Activated CD4-positive, alpha-beta T cell treated with anti-CD3 and anti-CD28 coated beads, Interleukin-2, amount 50 U/mL, for 1 hour (primary cell): ENCODE measurements at places on chromosomes 1 and 21.

GRCh38 chr21:37383086-37383485 lies 16.5 kb downstream of the DYRK1A start:
- no peak for DNase-seq

DNA sequence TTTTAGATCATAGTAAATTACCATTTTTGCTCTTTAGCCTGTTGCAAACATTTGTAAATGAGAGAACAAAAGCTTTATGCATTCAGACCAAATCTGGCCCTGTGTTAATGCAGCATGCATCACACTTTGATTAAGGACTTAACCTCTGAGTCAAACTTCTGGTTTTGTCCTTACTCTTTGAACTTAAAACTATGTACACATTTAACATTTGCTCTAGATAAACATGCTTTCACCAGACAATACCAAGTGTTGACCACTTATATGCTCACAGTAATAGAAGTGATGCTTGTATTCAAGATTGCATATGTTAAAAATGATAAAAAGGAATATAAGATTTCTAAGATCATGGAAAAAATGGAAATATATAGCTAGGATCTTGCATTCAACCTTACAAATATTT lies 1095.3 kb downstream of the ADGRL2 start:
- no peak for DNase-seq

DNA sequence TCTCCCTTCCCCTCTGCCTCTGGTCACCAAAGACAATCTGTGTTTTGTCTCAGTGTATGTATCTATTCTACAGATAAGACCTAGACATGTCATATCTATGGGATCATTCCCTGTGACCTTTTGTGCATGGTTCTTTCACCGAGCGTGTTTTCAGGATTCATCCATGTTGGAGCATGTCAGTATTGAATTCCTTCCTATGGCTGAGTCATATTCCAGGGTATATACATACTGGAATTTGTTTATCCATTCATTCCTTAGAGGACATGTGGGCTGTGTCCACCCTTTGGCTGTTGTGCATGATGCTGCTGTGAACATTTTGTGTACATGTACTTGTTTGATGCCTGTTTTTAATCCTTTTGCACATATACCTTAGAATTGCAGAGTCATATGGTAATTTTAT lies 69.9 kb downstream of the NFASC start:
- DNase-seq, result no peak

GRCh38 chr1:15007842-15008241 lies 145.7 kb upstream of the TMEM51 start:
- no peak for DNase-seq

DNA sequence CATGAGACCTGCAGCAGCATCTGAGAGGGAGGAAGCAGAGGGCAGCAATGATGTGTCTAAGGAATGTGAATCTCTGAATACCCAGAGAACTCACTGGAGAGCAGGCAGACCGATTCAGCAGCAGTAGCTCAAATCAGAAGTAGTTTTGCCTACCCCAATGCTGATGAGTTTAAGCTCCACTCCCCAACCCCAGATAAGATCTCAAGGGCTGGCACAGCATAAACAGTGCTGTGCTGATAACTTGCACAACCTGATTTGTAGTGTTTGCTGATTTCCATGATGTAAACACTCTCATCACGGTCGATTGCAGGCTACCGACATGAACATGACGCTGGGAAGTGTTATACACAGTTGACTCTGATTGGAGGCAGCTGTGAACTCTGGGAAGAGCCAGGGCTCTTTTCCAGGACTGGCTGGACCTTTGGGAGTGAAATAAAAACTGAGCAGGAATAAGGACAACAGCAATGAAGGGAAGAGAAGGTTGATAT lies 11.2 kb upstream of the HMGCS2 start:
- DNase-seq, result no peak

DNA sequence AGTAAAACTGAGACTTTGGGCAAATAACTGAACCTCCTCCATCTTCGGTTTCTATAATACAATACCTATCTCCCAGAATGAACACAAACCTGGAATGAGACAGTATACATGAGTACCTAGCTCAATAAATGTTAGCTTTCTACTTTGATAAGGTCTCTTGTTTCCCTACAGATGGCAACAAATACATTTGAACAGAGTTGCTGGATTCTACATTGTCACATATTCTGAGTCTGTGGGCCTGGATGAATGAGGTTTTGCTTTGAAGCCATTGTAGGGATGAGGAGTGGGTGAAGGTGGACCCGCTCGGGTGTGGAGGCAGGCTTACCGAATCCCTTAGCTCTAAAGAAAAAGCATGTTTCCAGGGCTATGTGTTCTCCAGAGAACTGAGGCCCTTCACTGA lies 13.9 kb upstream of the FYB2 start:
- DNase-seq, result no peak

DNA sequence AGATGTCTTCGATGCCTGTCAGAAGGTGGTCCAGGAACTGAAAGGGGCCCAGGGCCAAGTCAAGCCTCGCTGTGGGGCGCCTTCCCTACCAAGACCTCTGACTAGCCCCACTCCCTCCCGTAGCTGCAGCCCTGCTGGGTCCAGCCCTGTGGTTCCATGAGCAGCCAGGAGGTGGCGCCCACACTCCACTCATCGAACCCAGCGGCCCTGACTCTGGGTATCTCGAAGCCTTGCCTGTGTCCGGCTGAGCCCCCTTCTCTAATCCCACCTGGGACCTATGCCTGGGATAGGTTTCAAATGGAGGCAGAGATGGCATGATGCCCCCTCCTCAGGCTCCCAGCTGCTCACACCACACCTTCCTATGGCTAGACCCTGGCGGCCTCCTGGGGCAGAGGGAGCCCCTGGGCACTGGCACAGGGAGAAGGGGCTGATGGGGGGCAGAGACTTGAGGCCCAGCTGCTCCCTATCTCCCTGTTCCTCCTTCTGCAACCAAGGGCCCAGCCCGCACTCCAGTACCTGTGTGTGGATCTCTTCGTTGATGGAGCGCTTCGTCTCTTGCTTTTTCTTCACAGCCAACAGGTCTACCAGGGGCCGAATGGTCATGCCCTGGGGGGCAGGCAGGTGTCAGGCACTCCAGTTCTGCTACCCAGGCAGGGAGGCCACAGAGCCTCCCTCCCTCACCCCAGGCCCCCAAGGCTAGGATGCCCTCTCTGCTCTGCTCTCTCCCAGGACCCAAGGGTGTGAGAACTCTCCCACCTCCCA lies 52.0 kb downstream of the SLC9A1 start:
- DNase-seq, result peak; percentile 83

- no peak for DNase-seq
Measured at GRCh38 chr21:42547001-42547905, 33.6 kb downstream of the SLC37A1 start.

GRCh38 chr1:181159451-181160140 lies 71.1 kb downstream of the IER5 start:
- peak; percentile 40 for DNase-seq

- no peak for DNase-seq
Measured at GRCh38 chr21:42621819-42622177, 31.6 kb upstream of the PDE9A start.

- DNase-seq, result no peak
Measured at GRCh38 chr21:16942703-16943102, 570.1 kb upstream of the CXADR start.

GRCh38 chr21:42454786-42455185 lies 41.2 kb downstream of the RSPH1 start:
- DNase-seq, result no peak

- no peak for DNase-seq
Measured at GRCh38 chr1:99496067-99496466, 149.8 kb upstream of the PALMD start.

DNA sequence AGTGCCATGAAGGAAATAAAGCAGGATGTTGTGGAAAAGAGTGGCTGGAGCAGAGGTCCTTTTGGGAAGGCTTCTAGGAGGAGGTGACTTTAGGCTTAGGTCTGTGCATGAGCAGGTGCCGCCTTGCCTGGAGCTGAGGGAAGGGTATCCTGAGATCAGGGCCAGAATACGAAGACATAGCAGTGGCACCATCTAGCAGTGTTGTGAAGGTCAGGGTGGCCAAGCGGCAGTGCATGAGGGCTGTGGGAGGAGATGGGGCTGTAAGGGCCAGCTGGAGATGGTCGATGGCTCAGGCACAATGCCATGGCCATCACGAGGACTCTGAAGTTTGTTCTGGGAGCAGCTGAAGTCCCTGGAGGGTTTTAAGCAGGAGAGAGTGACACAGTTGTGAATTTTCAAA lies 219.5 kb downstream of the PTPRU start:
- no peak for DNase-seq

GRCh38 chr1:9476790-9477463 lies 62.3 kb upstream of the SLC25A33 start:
- no peak for DNase-seq

- DNase-seq, result no peak
Measured at GRCh38 chr1:155968670-155969069, 9.7 kb downstream of the ARHGEF2 start.

GRCh38 chr21:35139382-35139715 lies 90.2 kb upstream of the RUNX1 start:
- DNase-seq, result no peak

- DNase-seq, result no peak
Measured at GRCh38 chr1:27267153-27267552, 32.7 kb downstream of the WDTC1 start.

- DNase-seq, result no peak
Measured at GRCh38 chr1:12338017-12338416, 108.2 kb downstream of the VPS13D start.

DNA sequence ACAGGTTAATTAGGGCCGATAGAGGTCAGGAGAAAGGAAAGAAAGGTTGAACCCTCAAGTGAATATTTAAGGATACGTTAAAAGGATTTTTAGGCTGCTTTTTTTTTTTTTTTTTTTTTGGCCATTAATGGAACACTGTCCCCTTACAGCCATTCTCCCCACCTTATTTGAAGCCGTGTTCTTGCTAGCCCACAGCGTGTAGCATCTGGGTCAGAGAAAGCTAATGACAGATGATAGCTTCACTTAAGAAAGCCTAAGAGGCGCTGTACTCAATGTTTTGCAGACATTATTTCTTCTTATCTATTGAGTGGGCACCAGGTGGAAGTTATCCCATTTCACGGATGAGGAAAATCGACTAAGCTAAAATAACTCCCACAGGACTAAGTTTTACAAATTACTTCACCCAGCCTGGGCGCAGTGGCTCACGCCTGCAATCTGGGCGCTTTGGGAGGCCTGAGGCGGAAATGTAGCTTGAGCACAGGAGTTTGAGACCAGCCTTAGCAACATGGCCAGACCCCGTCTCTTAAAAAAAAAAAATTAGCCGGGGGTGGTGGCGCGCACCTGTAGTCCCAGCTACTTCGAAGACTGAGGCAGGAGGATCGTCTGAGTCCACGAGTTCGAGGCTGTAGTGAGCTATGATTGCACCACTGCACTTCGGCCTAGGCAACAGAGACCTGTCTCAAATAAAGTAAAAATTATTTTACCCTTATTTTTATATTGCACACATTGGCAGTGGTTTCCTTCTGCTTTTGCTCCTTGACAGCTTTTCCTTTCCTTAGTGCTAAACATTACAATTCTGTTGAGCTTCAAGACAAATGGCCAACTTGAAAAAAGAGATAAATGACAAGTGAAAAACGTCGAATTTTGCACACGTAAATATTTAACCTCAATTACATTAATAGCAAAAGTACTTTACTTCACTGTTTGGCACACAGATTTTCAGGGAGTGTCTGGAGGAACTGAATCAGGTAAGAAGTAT lies 1.1 kb upstream of the PHTF1 start:
- DNase-seq, result no peak

GRCh38 chr1:228937351-228937750 lies 202.1 kb downstream of the RHOU start:
- no peak for DNase-seq

GRCh38 chr21:40569357-40569756 lies 277.6 kb downstream of the DSCAM start:
- no peak for DNase-seq

- DNase-seq, result no peak
Measured at GRCh38 chr1:33429332-33429731, 1.6 kb downstream of the PHC2 start.

DNA sequence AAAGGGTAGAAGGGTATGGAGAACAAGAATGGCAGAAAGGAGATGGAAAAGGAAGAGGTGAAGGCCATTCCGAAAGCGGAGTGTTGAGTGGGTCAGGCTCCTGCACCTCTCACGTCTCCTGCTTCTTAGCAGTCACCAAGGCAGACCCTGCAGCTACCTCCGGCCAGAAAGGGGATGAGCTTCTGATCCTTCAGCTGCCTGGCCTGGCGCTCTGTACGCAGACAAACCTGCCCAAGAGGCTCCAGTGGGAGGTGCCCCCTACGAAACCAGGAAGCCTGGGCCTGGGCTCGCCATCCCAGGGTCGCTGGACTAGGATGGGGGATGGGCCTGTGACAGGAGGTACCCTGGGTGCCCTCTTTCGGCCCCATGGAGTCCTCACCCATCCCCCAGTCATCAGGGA lies 3.0 kb downstream of the GPR61 start:
- DNase-seq, result no peak

DNA sequence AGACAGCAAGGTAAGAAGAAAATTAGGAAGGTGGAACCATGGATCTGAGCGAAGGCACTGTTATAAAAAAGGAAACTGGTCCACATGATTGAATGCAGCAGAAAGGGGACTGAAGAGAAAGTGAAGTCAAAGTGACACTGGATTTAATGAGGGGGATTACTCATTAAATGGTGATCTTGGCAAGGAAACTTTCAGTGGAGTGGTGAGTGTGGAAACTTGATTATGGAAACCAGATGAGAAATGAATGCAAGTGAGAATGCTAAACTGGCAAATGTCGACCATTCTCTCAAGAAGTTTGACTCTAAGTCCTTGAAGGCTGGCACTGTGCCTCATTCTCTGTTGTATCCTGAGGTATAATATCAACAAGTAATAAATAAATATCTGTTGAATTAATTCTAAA lies 23.3 kb downstream of the COLGALT2 start:
- DNase-seq, result no peak

DNA sequence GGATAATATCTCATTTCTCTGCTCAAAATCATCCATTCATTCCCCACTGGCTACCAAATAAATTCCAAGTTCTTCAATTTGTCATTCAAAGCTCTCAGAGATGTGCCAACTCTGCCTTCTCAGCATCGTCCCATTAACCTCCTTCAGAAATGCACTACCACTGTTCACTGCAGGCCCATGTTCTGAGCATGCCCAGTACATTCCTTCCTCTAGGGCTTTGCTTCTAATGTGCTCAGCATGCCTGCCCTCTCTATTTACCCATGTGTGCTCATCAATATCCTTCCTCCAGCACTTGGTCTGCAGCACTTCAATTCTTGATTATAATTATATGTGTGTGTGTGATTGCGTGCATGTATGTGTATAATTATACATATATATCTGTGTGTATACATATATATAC lies 36.1 kb upstream of the RGS8 start:
- DNase-seq, result no peak

GRCh38 chr1:207007352-207008033 lies 25.1 kb downstream of the C1orf116 start:
- DNase-seq, result no peak

GRCh38 chr1:202553560-202554038 lies 156.7 kb downstream of the SYT2 start:
- DNase-seq, result no peak

- DNase-seq, result no peak
Measured at GRCh38 chr21:38123626-38124025, 133.2 kb upstream of the KCNJ15 start.

DNA sequence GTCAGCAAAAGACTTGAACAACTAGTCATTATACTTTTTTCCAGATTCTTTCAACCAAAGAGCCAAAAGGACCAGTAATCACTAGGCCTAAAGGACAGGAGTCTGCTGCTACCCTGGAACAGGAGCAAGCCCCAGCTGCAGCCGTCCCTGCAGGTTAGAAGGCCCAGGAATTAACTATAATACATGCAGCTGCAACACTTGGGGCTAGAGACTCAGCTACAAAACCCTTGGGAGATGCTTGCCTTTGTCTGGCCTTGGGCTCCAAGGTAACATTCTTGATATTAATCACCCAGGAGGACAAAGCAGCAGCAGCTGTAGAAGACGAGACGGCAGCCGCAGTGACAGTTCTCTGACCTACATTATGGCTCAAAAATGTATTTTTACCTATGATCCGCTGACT lies 841.2 kb upstream of the ADGRL4 start:
- DNase-seq, result no peak
